ENCODE measurements at places on chromosomes 7 and 10. TPM values are rescaled to one million over a fixed set of nuclear protein-coding genes. Genes with fewer than 3 reads are reported as not detected.

The ACHE gene
- 39.3 TPM for polyA plus RNA-seq

The HERPUD2 gene
- 23.4 TPM for polyA plus RNA-seq

DNA sequence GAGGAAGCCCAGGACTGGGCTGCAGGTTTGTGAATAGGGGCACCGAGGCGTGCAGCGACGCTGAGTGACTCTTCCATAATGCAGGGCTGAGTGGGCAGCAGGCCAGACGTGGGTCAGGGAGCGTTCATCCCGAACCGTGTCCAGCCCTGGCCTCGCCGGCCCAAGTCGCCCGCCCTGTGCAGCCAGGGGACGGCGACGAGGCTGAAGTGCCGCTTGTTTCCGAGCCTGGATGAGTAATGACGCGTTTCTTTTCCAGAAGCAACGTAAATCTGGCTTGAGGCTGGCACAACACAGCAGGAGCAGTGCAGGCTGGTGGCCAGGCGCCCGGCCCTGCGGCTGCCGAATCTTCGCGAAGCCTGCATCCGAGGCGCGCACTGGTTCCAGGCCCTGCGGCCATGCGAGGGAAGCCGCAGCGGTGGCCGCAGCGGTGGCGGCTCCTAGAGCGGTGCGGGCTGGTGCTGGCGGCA, 74.0 kb upstream of the SEC61G start:
- DNase-seq: no peak

The PPRC1 gene
- polyA plus RNA-seq: 32.5 TPM

GRCh38 chr10:116133634-116134033, 139.4 kb downstream of the GFRA1 start:
- no peak for DNase-seq

The MOGAT3 gene
- 0.25 TPM for polyA plus RNA-seq

DNA sequence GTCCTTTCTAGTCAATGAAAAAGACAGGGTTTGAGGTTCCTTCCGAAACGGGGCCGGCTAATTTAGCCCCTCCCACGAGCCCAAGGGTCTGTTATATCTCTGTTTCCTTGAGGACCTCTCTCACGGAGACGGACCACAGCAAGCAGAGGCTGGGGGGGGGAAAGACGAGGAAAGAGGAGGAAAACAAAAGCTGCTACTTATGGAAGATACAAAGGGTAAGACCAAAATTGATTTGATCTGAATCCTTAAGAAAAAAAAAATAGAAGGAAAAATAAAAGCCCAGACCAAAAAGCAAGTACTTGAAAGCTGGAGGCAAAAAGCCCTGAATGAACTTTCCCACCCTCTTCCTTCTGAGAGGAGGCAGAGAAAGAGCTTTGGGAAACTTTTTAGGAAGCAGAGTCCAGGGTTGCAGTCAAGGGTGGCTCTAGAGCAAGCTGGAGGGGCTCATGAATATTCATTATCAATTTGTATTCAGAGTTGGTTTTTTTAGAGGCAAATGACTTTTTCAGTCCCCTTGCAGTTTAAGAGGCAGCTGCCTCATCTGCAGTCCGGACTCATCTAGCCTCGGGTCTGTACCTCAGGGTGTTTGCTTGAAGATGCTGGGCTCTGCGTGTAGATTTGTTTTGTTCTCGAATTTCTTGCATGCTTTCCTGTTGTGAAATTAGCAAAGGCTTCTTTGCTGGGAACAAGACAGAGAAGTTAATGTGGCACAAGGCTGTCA, at the start of gene ENTPD1:
TSS of gene ENTPD1 (plus strand) at position 123 of the 721 bp plus-strand sequence. CDS start at position 200, 77 bp downstream.
- DNase-seq: no peak

The NPC1L1 gene
- polyA plus RNA-seq: 0.11 TPM

DNA sequence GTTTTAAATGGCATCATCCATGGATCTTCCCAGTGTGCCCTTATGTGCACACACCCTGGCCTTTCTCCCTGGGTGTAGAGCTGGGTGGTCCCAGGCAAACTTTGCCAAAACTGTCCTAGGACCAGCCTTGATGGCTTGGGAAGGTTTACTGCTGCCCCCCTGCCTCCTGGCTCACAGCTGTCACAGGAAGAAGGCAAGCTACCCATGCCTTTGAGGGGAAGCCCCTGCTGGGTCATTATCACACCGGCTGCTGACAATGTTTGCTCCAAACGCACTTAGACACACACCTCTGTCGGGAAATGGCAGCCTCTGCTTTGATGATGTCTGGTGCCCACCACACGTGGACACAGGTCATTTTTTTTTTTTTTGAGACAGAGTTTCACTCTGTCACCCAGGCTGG, 25.2 kb upstream of the FIGNL1 start:
- DNase-seq: no peak

GRCh38 chr7:151053096-151053495, 4.6 kb downstream of the CDK5 start:
- DNase-seq: no peak

- DNase-seq: no peak
Measured at GRCh38 chr10:104329735-104330134, 8.5 kb downstream of the ITPRIP start.

The CALHM2 gene
- polyA plus RNA-seq: 20.9 TPM

The ANKRD2 gene
- 24.5 TPM for polyA plus RNA-seq

DNA sequence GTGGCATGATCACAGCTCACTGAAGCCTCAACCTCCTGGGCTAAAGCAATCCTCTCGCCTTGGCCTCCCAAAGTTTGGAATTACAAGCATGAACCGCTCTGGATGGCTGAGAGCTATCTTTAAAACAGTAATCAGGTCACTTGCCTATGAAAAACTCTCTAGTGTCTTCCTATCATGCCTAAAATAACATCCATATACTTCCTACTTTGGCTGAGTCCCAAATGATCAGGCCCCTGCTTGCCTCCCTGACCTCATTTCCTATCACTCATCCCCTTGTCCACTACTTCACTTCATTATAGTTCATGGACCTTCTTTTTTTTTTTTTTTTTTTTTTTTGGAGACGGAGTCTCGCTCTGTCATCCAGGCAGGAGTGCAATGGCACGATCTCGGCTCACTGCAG, 28.0 kb downstream of the SEPTIN7 start:
- DNase-seq: peak; percentile 9

DNA sequence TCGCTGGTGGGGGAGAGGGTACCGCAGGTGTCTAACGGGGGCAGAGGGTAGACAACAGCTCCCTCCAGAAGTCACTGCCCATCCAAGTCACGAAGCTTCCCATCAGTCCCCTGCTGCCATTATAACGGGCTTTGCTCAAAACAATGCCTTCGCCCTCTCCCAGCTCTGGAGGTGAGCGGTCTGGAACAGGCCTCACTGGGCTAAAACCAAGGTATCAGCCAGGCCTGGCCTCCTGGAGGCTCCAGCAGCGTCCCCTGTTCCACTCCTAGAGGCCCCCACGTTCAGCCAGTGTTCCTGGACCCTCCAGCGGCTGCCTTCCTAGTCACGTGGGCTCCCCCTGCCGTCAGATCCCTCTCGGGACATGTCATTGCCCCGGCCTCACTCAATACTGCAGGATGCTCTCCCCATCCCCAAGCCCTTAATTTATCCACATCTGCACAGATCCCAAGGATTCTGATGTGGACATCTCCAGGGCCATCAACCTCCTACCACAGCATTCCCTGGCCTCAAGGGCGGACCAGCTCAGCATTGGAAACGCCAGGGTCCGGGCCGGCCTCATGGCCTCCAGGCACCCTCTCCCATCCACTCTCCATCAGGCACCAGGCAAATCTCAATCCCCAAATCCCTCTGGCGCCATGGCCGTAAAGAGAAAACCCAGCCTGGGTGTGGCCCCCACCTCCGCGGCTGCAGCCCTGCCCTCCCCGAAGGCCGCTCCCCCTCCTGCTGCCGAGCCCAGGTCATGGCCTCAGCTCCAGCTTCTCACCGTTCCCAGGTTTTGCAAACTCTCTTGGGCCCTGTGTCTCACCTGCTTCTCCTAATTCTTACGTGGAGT, 104.1 kb upstream of the FAM20C start:
- no peak for DNase-seq

The GAD2 gene
- not detected for polyA plus RNA-seq

- no peak for DNase-seq
Measured at GRCh38 chr7:13448243-13448642, 541.2 kb downstream of the ETV1 start.

The NUPR2 gene
- not detected for polyA plus RNA-seq

The TRIM50 gene
- 0.43 TPM for polyA plus RNA-seq

The SEMA3C gene
- polyA plus RNA-seq: 181 TPM

DNA sequence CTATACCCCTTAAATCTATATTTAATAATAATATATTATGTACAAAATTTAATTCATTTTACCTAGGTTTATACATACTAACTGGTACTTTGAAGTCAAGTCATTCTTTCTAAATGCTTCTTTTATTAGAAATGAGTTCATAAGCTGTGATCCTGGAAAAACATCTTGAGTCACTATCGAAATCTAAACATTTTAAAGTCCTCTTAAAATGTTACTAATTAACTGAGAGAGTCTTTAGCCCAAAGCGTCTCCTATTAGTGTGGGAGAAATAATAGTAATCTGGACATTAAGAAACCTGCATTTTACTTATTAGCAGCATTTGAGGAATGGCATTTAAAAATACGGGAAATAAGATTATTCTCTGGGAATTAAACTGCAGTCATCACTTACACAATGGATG, 142.7 kb downstream of the CTNNA3 start:
- no peak for DNase-seq

The ANXA8L1 gene
- polyA plus RNA-seq: 4.0 TPM

GRCh38 chr7:40015790-40016296, 65.8 kb downstream of the CDK13 start:
- DNase-seq: no peak

The EPO gene
- polyA plus RNA-seq: not detected

The CPSF4 gene
- polyA plus RNA-seq: 31.0 TPM

DNA sequence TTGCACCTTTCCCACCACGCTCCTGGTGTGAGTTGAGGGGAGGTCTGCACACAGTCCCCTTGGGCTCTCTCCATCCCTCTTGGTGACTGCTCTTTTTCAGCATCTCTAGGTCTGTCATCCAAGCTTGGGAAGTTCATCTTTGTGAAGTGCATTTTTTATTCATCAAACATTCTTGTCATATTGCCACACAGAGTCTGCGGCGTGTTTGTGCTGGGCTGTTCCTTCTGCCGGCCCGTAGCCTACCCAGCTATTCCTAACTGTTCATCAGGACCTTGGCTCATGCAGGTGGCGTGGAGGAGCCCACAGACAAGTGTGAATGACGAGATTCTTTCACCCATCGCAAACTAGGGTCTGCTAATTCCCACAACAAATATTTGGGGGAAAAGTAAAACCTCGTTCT, 164.8 kb downstream of the RTKN2 start:
- DNase-seq: no peak

DNA sequence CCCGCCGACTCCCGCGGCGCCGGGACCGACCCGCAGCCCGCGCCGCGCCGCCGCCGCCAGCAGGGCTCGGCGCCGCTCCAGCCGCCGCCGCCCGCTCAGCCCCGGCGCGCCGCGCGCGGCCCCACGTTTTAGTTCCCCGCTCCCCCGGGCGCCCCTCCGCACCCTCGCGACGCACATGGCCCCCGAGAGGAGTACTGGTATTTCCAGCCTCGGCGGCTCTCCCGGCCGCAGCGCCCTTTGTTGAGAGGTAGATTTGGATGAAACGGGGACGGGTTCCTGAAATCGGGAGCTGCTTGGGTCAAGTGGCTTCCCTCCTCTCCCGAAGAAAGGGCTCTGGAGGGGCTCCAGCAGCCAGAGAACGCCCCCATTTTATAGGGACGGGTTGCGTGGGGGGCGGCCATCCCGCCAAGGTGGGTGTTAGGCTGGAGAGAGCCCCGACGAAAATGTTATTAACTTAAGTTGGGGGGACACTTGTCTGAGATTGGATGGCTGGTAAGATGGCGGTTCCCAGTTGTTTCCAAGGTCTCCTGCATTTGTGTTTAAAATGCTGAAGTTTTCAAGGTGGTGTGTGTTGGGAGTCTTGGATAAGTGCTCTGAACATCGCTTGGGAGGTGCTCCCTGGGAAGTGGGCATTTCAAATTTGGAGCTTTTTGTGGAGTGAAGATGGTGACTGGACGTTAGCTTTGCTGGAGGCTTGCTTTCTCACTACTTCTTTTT, 1.2 kb downstream of the BMI1 start:
- peak; percentile 18 for DNase-seq

The CDK13 gene
- 35.0 TPM for polyA plus RNA-seq

- DNase-seq: peak; percentile 68
Measured at GRCh38 chr10:97701438-97702069, 12.0 kb upstream of the MARVELD1 start.

The SFRP4 gene
- 34.1 TPM for polyA plus RNA-seq

- DNase-seq: no peak
Measured at GRCh38 chr7:84536271-84536870, 341.8 kb upstream of the SEMA3A start.

- no peak for DNase-seq
Measured at GRCh38 chr10:19347621-19348020, 299.0 kb downstream of the MALRD1 start.

DNA sequence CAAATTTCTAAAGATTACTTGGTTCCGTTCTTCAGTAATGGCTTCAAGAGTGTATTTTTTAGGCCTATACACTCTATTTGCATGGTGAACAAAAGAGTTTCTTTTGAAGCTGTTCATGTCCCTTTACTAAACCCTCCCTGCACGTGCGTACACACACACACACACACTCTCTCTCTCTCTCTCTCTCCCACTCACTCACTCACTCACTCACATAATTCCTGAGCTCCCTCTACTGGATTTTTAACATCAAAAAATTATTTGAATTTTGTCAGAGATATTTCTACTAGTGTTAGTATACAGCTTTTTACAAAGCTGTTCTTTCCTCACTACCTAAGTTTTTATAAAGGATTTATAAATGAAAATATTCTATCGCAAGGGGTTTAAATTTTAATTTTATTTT, 85.9 kb downstream of the UBE3C start:
- DNase-seq: peak; percentile 50

GRCh38 chr7:30247541-30248401, 36.6 kb upstream of the ZNRF2 start:
- DNase-seq: no peak

DNA sequence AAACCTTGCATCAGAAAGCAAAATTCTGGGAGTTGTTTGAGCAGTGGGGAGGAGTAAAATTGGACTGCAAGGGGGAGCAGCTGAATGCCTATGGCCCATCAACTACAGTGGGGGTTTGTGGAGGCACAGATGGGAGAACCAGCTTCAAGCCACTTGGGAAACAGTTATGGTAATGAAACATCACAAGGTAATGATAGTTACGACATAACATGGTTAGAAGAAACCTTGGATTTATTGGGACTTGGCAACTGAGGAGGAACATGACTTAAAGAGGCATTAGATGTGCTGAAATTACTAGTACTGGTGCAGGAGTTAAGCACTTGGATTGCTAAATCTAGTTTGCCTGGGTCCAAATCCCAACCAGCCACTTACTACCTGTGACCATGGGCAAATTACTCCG, 868.4 kb downstream of the KCNMA1 start:
- peak; percentile 13 for DNase-seq

GRCh38 chr10:100510533-100511308, 8.9 kb downstream of the SEC31B start:
- no peak for DNase-seq

- peak; percentile 38 for DNase-seq
Measured at GRCh38 chr10:126687121-126687606, 16.7 kb upstream of the C10orf90 start.

GRCh38 chr7:24836084-24836483, 78.8 kb upstream of the GSDME start:
- no peak for DNase-seq
